ENCODE measurements at places on chromosomes 13 and 19. TPM values are rescaled to one million over a fixed set of nuclear protein-coding genes. Genes with fewer than 3 reads are reported as not detected.

- DNase-seq = peak; percentile 93
Measured at GRCh38 chr19:35213663-35214632, 14.6 kb downstream of the FAM187B start.

DNA sequence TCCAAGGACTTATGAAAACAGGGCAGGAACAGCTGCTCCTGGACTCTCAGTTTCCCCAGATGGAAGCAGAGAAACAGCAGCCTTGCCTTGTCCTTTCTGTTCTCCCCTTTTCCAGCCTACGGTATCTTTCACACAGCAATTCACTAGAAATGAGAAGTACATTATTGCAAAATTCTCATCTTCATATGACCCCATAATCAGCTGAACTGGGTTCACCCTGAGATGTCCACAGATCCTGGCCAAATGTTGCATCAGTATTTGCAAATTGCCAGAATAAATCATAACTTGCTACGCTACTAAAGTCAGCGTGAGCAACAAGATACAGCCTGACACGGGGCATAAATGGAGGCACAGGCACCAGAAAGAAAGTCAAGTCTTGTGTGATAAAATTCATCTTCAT, 16.1 kb downstream of the VSTM1 start:
- DNase-seq = no peak

The CFAP97D2 gene
- total RNA-seq = not detected

DNA sequence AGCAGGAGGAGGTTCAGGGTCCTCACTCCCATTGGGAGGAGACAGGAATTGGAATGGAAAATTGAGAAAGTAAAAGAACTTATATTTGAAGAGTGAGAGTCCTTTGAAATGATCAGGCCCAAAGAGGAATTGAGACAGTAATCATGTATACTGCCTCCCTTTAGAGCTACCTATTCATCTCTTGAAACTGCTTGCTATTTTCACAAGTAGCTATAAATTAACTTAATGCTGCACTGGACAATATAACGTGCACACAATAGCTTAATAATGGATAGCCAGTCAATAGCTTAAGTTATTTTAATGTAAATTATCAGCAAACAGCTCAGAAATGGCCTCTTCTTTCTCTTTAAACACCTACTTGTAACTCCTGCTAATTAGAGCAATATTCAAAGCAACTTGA, 46.6 kb upstream of the MYCBP2 start:
- DNase-seq = no peak

GRCh38 chr19:17797424-17798201, 2.7 kb downstream of the B3GNT3 start:
- no peak for DNase-seq

The POU2F2 gene
- total RNA-seq = 59.5 TPM

GRCh38 chr19:17767559-17767958, 16.3 kb downstream of the FCHO1 start:
- DNase-seq = no peak

DNA sequence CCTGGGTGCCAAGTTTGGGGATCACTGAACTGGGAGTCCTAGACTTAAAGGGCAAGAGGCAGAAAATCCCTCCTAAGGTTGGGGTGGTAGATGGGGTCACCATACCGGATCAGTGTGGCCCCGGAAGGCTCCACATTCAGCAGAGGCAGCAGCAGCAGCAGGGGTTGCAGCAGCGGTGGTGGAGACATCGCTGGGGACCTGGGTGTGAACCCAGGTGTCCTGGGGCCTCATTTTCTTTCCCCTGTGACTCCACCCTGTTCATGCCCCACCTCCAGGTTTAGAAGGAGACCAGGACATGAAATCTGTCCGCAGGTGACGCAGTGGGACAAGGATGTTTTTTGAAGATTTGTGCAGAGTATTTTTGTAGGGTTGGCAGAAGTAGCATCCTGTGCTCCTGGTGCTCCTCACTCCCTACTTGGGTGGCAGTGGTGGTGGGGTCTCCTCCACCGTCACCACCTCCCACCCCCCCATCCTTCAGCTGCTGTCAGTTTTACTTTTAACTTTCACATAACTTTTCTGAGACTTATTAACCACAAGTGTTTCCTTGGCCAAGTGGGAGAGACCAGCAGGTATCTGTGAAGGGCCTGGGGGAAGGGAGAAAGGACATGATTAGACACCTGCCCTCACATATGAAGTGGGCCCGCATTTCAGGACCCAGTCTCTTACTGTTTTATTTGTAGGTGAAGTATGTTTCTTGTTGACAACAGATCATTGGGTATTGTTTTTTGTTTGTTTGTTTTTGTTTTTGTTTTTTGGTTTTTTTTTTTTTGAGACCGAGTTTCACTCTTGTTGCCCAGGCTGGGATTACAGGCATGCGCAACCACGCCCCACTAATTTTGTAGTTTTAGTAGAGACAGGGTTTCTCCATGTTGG, at the start of gene NAPSA:
Gene NAPSA, minus strand, starts transcription at position 206 of the 873 bp plus-strand sequence. Its CDS starts 18 bp downstream, at position 188.
- peak; percentile 68 for DNase-seq

The BCAM gene
- total RNA-seq = not detected

DNA sequence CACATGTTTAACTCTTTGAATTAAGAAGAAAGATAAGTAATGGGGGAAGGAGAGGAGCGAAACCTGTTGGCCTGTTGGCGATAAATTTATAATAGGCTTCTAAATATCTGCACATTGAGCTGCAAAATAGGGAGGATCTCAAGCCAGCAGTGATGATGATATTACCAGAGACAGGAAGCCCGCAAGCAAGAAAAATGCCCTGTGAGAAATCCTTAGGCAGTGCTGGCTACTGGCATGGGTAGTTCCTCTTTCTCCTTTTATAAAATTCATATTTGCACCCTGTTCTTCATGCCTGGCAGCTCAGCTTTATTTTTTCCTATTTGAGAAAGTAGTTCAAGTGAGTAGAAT, 858 bp upstream of the USP12 start:
- peak; percentile 52 for DNase-seq

The CYP4F12 gene
- total RNA-seq = not detected

The UBAC2 gene
- 25.6 TPM for total RNA-seq

DNA sequence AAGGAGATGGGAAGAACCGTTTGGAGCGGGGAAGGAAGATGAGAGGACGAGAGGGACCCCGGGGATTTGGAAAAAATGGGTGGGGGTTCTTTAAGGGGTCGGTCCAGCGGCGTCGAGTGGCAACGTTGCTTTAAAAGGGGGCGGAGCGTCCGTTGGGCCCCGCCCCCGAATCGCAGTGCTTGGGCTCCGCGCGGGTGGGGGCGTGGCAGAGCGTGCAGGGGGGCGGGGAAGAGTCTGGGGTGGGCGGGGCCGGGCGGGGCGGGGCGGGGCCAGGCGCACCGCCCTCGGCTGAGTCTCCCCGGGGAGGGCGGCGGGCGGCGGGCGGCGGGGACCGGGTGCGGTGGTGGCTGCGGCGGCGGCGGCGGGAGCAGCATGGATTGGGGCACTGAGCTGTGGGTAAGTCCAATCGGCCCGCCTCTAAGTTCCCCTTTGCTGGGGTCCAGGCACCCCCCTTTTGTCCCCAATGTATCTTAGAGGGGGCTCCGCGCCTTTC, at the start of gene TRIP10:
Gene TRIP10, plus strand, starts transcription at position 291 of the 493 bp plus-strand sequence. Its CDS starts 82 bp downstream, at position 373.
- DNase-seq = peak; percentile 96

DNA sequence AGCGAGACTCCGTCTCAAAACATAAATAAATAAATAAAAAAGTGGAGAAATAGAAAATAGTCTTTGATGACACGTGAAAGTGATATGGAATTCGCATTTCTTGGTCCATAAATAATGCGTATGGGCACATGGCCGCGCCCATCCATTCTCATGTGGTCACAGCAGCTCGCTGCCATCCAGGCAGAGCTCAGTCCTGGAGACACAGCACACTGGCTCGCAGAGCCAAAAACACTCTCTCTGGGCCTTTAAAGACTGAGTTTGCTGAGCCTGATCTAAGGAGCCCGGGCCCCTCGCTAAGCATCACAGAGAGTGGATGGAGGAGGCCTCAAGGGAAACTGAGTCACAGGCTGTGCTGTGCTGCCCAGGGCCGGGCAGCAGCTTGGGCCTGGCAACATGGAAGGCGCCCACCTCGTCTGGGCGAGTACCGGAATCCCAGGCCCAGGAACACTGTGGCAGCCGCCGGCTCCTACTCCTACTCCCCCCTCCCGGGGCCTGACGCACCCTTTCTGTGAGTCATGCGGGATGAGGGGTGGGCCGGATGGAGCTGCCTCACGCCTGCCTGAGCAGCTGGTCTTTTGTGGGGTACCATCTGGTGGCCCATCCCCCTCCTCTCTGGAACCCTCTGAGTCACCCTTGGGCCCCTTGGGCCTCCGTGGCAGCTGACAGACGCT, 28.9 kb upstream of the CACTIN start:
- no peak for DNase-seq

- peak; percentile 86 for DNase-seq
Measured at GRCh38 chr19:52028027-52028779, at the start of gene ZNF614. Gene ZNF614, minus strand, starts transcription at chr19:52028379. Its CDS starts 2,634 bp downstream, at chr19:52025745.

The ZNF563 gene
- 5.9 TPM for total RNA-seq

The GJA3 gene
- total RNA-seq = not detected

The LILRB3 gene
- total RNA-seq = not detected

DNA sequence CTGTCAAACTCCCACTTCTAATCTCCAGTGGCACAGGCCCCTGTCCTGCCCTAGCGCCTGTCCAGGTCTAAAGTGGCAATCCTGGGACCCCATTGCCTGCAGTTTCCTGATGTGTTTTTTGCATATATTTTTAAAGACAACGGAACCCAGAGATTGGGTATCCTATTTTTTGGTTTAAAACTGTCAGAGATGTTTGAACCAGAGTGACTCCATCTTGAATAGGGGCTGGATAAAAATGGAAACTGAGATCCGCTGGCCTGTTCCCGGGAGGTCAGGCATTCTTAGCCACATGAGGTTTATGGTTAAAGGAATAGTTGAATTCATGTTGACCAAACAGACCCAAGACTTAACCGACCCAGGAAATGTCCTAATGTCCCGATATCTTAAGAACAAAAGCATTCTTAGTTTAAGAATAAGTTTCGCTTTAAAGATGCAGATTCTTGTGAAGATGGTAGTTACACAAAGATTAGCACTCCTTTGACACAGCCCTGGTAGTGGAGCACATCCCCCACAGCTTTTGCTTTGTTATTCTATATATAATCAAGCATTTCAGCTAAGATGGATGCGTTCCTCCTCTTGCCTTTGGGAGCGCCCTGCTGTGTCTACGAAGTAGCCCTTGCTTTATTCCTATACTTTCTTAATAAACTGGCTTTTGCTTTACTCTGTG, 332.1 kb downstream of the UQCRFS1 start:
- DNase-seq = no peak

- peak; percentile 93 for DNase-seq
Measured at GRCh38 chr19:9309974-9310446, 372 bp upstream of the ZNF699 start.

DNA sequence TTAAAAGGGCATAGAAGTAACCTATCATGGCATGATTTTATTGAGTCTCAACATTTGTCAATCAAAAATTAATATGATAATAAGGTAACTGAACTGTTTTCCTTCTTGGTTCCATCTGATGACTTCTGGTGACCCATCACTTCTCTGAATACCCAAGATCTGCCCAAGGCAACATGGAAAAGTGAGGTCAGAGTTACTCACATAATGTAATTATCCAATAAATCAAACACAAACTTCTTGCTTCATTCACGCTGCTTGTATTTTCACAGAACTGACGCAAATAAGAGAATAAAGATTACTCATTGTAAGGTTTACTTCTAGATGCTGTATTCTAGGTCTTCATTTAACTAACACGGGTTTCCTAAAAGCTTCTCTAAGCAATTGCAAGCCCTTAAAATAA, 361.6 kb downstream of the RBM26 start:
- no peak for DNase-seq

The DNAAF3 gene
- 2.2 TPM for total RNA-seq

The FAM216B gene
- not detected for total RNA-seq

- DNase-seq = no peak
Measured at GRCh38 chr13:50609011-50609410, 234.5 kb downstream of the DLEU7 start.

The ZNF226 gene
- 24.0 TPM for total RNA-seq

The CRLF1 gene
- 1.3 TPM for total RNA-seq

The TUBB4A gene
- total RNA-seq = 12.6 TPM

DNA sequence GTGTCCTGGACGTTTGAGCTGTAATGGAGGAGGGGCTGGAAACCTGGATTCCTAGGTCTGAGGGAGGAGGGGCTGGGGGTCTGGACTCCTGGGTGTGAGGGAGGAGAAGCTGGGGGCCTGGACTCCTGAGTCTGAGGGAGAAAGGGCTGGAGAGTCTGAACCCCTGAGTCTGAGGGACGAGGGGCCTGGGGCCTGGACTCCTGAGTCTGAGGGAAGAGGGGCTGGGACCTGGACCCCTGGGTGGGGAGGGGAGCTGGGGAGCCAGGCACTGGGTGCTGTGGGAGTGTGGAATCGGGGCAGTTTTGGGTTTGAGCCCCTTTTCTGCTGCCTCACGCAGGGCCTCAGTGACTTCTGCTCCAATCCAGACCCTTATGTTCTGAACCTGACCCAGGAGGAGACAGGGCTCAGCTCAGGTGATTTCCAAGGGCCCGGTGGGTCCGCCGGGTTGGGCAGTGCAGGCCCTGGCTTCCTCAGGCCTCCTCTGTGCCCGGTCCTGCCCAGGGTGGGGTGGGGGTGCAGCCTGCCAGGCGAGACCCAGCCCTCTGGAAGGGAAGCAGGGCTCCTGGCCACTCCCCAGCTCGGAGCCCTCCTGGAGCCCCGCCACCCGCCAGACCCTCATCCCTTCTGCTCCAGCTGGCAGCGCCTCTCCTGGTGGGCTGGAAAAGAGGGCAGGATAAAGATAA, 14.4 kb downstream of the TTYH1 start:
- no peak for DNase-seq

The KLK15 gene
- total RNA-seq = not detected

The IL11 gene
- total RNA-seq = 0.55 TPM

Measured in OCI-LY7 (cell line).